A549 treated with CORT108297 at 1 μM for 4 hours (cell line): ENCODE measurements at places on chromosomes 4 and X. TPM values are rescaled to one million over a fixed set of nuclear protein-coding genes. Genes with fewer than 3 reads are reported as not detected.

TECRL gene
- total RNA-seq = not detected in 5 replicates

RHOXF2 gene
- not detected in 5 replicates for total RNA-seq

LINC00632 gene
- total RNA-seq = 1.3 to 2.3 TPM (median 2.2 TPM) in 5 replicates

CPE gene
- total RNA-seq = 1.2 to 1.6 TPM (median 1.5 TPM) in 5 replicates

AKAP14 gene
- not detected in 5 replicates for total RNA-seq

FRG1 gene
- total RNA-seq = 33.8 to 46.0 TPM (median 36.1 TPM) in 5 replicates

PNMA5 gene
- total RNA-seq = not detected in 5 replicates

TBC1D19 gene
- 2.9 to 4.3 TPM (median 4.0 TPM) in 5 replicates for total RNA-seq

OTC gene
- total RNA-seq = not detected in 5 replicates

SLITRK4 gene
- total RNA-seq = 0.02 TPM in 1 of 5 replicates, not detected in the others

ZNF157 gene
- total RNA-seq = 0.05 TPM in 1 of 5 replicates, not detected in the others
